ENCODE measurements at places on chromosomes 5 and 9.

GRCh38 chr5:60700416-60700757, 421 bp upstream of the DEPDC1B start:
- DNase-seq, result peak; percentile 39

GRCh38 chr5:14326035-14326903, 183.1 kb downstream of the TRIO start:
- DNase-seq, result no peak

GRCh38 chr9:10079284-10079964, 533.4 kb downstream of the PTPRD start:
- no peak for DNase-seq

GRCh38 chr5:36300927-36301540, 668 bp downstream of the RANBP3L start:
- DNase-seq, result no peak

DNA sequence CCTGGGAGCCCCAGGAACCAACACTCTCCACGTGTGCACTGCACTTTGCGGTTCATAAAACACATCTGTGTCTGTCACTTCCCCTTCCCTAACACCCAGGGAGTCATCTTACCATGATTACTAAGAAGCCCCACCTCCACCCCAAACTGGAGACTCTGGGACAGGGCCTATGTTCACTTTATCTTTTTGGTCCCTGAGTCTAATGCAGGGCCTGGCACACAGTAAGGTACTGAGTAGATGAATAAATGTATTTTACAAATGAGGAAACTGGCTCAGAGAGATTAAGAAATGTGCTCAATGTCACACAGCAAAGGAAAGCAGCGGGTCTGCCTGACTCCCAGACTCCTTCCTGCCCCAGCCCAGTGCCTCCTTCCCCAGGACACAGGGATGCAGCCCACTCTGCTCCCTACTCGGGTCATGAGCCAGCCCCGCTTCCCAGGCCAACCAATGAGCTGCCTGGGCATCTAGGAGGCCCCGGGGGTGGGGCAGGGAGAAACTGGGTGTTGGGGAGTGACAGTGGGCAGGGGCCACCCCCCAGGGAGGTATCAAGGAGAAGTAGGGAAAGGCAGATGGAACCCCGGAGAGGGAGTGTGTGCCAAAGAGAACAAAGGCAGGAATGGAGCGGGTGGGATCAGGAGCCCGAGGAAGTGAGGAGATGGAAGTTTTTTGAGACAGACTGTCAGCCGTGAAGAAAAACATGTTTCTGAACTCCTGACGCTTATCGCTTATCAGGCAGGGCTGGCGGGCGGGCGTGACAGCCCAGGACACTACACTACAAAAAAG, 30.5 kb downstream of the SHB start:
- no peak for DNase-seq

GRCh38 chr5:124065508-124065907, 553.5 kb downstream of the CSNK1G3 start:
- no peak for DNase-seq

- DNase-seq, result peak; percentile 32
These were observed 545.8 kb upstream of the ARRDC3 start for GRCh38 chr5:91928754-91929521.

DNA sequence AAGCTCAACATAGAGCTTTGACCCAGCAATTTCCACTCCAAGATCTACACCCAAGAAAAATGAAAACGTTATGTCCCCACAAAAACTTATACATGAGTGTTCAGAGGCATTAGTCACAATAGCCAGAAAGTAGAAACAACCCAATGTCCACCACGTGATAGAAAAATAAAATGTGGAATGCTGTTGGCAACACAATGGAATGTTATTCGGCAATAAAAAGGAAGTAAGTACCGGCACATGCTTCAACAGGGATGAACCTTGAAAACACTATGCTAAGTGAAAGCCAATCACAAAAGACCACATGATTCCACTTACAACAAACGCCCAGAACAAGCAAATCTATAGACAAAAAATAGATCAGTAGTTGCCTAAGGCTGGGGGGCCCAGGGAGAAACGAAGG, 6.0 kb downstream of the UBQLN1 start:
- no peak for DNase-seq

- DNase-seq, result no peak
These were observed 177.8 kb upstream of the CD180 start for GRCh38 chr5:67374378-67374777.

GRCh38 chr9:112042244-112042638, 132.9 kb downstream of the SUSD1 start:
- DNase-seq, result no peak

- no peak for DNase-seq
These were observed 77.3 kb downstream of the NFIB start for GRCh38 chr9:14236591-14236990.

DNA sequence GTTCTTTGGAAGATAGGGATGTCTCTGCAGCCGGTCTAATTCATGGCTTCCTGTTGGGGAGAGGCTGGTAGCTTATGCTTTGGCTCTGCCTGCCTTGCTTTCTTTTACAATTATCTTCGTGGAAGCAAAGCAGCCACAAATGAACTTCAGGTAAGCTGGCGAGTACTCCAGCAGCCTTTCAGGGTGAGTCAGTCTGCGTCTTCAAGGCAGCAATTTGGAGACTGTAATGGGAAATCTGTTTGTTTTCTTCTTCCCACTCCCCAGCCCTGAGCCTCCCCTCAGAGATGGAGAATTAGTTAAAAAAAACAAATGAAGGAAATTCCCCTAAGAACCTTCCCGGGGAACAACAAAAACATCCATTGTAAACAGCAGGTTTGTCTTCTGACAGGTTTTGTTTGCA, 100.1 kb downstream of the PSAT1 start:
- no peak for DNase-seq

DNA sequence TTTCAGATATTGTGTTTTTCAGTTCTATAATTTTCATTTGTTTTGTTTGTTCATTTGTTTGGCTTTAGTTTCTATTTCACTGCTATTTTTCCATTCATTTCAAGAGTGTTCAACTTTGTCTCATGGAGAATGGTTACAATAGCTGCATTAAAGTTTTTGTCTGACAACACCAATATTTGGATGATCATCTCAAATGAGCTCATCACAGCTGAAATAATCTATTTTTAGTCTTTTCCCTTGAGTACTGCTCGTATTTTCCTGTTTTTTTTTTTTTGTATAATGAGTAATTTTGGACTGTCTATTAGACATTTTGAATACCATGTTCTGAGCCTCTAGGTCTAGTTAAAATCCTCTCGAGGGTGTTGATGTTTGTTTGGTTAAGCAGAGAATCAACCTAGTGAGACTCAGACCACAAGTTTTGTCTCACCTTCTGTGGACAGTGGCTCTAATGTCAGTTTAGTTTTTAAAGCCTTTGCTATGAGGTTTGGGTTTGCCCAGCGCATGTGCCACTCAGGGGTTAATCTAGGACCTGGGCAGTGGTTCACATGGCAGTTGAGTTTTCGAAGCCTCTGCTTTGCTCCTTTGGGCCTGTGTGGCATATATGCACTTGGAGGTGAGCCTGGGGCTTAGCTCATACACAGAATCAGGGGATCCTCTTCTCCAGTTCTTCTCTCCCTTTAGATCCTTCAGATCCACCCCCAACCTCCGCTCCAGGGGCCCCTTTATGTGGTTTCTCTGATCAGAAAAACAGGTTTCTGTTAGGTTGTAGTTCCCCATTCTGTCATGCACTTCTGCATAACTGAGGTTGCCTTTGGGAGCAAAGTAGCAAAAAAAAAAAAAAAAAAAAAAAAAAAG, 79.8 kb downstream of the ARSB start:
- peak; percentile 80 for DNase-seq

DNA sequence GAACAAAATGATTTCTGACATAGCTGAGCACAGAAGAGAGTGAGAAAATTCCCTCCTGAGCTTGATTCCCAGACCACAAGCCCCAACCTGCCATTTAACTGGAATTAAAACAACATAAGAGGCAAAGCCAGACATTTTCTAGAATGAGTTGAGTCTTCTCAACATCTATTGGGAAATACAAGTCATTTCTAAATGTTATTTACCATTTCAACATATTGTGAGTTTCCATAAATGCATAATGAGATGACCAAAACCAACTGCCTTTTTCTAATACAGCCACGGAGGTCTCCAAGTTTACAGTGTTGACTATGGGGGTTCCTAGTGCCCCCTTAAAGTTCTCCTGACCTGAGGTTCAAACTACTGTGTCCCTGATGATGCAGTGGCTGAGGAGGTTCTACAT, 20.0 kb downstream of the SH3TC2 start:
- DNase-seq, result no peak

- no peak for DNase-seq
These were observed 316.4 kb downstream of the PIK3R1 start for GRCh38 chr5:68531970-68532369.

GRCh38 chr5:79091064-79091463, 20.5 kb upstream of the BHMT start:
- DNase-seq, result no peak

DNA sequence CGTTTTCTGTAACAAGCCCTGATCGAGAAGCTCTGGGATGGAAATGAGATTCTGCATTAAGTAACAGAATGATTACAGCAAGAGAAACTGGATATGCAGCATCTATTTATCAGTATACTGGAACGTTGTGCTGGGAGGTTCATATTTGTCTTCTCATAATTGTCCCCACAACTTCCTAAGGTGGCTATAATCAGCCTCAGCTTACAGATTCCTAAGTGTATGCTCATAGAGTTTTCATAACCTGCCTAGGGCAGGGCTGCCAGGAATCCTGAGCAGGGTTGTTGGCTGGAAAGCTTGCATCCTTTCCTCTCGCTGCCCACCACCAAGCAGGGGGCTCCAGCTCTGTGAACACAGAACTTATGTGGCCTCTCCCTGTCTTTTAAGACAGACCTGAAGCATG, 70.2 kb downstream of the FNBP1 start:
- no peak for DNase-seq

DNA sequence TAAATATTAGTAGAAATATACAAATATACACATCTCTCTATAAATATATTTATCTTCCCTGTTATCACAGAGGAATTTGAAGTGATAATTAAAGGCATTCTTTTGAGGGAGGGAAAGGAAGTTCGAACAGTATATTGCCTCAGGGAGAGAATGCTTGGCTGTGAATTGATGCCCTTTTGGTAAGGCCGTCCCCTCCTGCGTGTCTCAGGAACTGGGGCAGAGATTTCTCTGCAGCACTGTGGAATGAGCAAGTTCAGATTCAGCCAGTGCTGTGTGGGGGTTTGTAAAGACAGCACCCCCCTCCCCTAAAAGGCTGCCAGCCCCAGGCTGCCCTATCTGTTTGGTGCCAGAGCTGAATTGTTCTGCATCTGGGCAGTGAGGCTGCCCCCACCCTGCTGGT, 42.0 kb downstream of the UBE2QL1 start:
- no peak for DNase-seq

DNA sequence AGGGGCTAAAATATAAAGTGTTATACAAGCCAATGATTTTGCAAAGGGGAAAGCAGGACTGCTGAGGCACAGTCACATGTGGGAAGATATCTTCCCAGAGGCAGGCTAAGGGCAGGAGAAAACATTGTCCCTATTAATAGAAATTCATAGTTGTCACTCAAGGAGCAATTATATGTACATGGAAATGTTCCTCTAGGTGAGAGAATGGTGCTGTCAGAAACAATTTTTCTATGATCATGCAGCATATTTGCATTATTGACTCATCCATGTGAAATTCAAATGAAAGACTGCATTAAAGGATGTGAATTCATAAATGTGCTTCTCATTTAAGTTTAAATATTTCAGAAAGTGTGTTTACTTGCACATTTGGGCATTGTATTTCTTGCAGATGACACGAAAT, 775.9 kb upstream of the CDH9 start:
- no peak for DNase-seq

- DNase-seq, result no peak
These were observed 49.7 kb upstream of the GRAMD2B start for GRCh38 chr5:126373375-126374108.

GRCh38 chr5:14097998-14098471, 45.1 kb upstream of the TRIO start:
- no peak for DNase-seq

- no peak for DNase-seq
These were observed 133.7 kb upstream of the IQGAP2 start for GRCh38 chr5:76269259-76269931.

- DNase-seq, result peak; percentile 15
These were observed 68.7 kb upstream of the SIMC1 start for GRCh38 chr5:176169393-176170063.

DNA sequence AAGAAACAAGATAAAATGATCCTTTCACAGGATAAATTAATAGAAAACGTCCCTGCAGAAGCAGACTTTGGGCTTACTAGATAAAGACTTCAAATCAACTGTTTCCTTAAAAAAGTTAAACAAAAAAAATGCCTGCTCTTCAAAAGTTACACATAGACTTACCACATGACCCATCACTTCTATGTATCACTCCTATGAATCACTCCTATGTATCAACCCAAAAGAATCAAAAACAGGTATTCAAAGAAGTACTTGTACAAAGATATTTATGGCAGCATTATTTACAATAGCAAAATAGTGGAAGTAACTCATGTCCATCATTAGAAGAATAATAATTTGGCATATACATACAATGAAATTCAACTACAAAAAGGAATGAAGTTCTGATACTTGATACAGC, 56.3 kb upstream of the PRDM9 start:
- DNase-seq, result no peak

- DNase-seq, result no peak
These were observed 408.7 kb downstream of the ARHGEF28 start for GRCh38 chr5:74034733-74035132.

GRCh38 chr5:81422671-81423070, 28.7 kb upstream of the ACOT12 start:
- DNase-seq, result no peak

GRCh38 chr9:84990416-84990815, 320.9 kb downstream of the NTRK2 start:
- DNase-seq, result no peak

DNA sequence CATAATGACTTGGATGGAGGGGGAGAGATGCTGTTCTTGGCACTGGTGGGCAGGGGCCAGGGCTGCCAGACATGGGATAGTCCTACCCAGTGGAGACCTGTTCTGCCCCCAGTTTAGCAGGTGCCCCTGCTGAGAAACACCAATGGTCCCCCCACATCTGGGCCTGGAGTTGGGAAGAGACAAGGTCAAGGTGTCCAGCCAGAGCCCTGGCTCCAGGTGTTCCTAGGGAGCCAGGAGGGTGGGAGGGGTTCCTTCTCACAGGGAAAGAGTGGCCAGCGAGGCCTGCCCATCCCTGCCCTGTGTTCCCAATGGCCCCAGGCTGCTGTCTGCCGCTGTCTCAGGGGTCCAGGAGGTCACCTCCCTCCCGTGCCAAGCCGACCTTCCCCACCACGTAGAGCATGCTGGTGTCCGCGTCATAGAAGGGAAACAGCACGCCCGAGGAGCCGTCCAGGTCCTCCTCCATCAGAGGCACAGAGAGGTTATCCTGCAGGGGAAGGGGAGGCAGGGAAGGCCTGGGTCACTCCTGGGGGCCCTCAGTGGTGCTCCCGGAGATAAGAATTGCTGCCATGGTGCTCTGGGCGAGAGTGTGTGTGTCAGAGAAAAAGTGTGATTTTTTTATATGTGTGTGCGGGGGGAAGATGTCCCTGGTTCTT, 11.7 kb upstream of the TRIM14 start:
- no peak for DNase-seq

Data from AML-193 (cell line).